ENCODE measurements at places on chromosomes 6 and 20.
A peak's percentile ranks its signal among the peaks of the same experiment; 100 is the strongest.

DNA sequence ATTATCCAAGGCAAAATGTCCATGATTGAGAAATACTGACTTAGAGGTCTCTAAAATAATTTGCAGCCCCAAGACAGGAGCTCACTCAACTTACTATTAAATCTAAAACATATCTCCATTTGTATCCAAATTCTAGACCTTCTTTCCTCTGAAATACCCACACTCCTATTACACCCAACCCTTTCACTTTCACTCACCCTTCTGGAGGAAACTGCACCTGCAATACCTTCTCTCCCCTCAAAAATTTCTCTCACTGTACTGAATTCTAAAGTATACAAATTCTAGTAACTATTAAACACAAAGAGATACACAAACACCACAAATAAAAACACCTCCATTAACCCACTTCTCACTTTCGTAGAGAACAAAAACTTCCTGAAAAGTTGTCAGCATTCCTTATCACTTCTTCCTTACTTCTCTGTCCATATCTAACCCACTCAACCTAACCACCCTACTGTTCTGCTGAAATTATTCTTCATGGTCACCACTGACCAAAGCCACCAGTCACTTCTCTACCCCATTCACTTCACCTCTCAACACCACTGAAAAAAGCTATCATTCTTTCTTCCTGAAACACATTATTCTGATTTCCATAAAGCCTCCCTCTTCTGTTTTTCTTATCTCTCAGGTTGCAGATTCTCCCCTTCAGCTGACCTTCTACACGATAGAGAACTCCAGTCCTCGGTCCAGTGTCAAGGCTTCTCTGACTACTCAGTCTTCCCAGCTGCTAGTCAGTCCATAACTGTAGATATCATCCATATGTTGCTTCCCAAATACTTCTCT, 12.0 kb downstream of the LMBRD1 start:
- DNase-seq = no peak

GRCh38 chr6:43823879-43824702, 54.1 kb downstream of the VEGFA start:
- no peak for DNase-seq

GRCh38 chr6:132648356-132648755, 10.6 kb downstream of the TAAR1 start:
- DNase-seq = peak; percentile 94

GRCh38 chr6:18147160-18147559, 7.7 kb downstream of the TPMT start:
- DNase-seq = no peak

- DNase-seq = no peak
These were observed 14.7 kb upstream of the SIM1 start for GRCh38 chr6:100479179-100480035.

DNA sequence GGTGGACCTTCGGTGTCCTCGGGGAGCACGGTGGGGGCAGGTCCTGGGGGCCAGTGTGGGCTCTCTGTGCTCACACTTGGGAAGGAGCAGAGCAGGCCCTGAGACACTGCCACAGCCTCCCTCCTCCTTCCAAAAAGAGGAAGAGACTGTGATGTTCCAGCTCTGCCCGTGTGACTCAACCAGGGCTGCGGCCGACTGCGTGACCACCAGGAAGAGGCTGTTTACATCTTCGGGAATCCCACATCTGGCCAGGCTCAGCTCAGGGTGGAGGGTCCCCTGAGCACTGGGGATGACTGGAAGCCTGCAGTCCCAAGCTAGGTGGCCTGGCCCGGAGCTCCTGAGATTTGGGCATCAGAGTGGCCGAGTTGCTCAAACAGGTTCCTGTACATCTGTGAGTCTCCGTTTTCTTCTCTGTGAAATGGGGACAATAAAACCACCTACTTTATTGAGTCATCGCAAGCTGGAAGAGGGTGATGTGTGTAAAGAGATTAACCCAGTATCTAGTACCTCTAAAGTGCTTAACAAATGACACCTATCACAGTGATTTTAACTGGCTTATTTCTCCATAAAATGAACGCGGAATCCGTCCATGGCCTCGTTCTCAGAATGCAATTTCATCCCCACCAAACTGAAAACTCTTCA, 242.1 kb downstream of the DLL1 start:
- no peak for DNase-seq

DNA sequence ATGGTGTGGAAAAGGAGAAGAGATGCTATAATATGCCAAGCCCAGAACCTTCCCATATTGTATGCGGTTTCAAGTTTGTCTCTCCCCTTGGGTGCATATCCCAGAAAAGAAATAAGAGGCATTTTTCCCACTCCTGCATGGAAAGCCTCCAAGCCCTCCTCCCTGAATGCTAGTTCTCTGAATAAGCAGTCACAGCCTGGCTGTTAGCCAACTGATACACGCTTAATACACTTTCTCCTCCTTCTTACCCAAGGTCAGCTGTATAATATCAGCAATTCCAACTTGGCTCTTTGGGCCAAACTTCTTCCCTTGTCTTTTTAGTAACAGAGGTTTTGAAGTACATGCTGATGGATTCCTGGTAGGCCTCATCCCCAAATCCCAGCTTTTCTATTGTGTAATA, 440.1 kb downstream of the EPHA7 start:
- no peak for DNase-seq

DNA sequence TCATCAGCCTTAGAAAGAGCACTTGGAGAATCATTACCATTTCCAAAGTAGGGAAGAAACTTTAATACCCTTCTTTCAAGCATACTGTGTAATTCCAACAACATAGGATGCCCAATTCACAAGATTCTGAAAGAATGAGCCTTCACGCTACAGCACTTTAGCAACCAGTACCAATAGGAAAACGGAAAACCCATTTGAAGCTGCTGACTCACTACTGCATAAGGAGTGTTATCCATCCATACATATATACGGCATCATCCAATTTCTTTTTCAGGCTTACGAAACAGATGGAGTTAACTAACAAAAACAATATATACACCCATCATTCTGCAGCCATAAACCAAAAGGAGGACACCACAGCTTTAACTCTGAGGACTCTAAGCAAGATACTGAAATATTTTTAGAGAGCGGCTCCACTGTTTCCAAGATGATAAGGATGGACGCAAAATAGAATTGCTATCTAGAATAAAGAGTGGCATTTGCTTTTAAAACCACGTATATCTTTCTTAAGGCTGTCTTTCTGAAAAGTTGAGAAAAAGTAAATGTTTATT, 24.9 kb downstream of the FYN start:
- no peak for DNase-seq
